ENCODE measurements at places on chromosomes 12 and 14.

GRCh38 chr12:119239040-119239439 is 60.3 kb downstream of the HSPB8 start:
- no peak for DNase-seq

GRCh38 chr14:101019990-101020710 is 116.6 kb upstream of the RTL1 start:
- DNase-seq = peak; percentile 11

GRCh38 chr12:131920157-131920508 is 8.9 kb upstream of the PUS1 start:
- no peak for DNase-seq

GRCh38 chr14:99155173-99156089 is 116.6 kb downstream of the BCL11B start:
- DNase-seq = no peak

DNA sequence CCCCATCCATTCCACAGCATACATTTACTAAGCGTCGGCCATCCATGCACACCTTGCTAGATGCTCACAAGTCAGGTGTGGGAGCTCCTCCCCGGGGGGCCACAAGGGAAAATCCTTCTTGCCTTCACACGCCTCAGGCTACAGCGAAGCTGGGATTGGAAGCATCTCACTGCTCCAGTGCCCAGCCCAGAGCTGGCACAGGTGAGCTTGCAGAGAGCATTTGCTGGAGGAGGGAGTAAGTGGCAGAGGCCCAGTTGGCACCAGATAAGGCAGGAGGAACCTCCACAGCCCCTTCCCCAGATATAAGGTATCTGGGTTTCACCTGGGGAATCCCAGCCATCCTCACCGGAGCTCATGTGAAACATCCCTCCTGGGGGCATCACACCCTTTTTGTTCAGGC is 1.8 kb downstream of the TRPV4 start:
- no peak for DNase-seq

DNA sequence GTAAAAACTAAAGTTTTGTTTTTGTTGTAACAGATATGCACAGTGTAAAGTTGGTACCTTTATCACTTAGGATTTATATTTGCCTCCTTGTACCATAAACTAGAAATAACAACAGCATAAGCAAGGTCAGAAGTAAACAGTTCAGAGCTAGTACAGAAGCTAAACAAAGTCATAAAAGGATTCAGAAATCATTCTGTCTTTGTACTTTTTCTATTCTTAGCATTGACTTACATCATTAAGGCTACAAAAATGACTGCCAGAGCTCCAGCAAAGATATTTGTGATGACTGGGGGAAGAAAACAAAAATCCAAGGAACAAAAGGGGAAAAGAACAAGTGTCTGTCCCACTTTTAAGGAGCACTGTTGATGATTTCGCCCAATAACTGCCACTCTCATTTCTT is 347.2 kb downstream of the CCDC91 start:
- no peak for DNase-seq

DNA sequence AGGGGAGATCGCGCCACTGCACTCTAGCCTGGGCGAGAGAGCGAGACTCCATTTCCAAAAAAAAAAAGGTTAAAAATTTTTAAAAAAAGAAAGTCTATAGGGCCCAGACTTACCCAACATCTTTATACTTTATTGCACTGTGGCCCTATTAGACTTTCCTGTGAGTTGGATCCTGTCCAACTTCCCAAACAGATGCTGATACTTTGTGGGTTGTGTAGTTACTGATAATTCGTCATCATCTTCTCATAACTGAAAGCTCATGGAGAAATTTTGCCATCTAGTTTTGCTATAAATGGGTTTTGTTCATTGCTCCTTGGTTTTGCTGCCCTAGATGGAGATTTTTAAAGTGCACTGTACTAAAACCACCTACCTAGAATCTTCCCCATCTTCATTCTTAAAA is 31.1 kb downstream of the APOBEC1 start:
- DNase-seq = no peak

DNA sequence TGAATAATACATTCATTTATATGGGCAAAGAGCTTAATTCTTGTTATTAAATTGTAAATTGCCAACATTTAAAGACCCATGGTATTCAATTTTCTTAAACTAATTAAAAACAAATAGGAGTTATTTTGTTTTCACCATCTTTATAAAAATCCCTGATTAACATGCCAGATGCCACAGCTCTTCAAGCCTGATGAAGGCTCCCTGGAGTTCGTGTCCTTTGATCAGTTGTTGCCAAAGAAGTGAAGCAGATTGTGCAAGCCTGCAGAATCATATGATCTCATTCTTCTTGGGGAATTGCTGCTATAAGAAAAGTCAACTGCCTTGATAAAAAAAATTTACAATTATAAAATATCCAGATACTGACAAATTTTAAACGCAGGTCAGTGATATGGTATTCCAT is 288.3 kb upstream of the PPFIA2 start:
- no peak for DNase-seq

- no peak for DNase-seq
Observed at GRCh38 chr12:108801736-108802100, 55.7 kb downstream of the SSH1 start.

GRCh38 chr12:3130057-3130830 is 53.1 kb downstream of the TSPAN9 start:
- no peak for DNase-seq

DNA sequence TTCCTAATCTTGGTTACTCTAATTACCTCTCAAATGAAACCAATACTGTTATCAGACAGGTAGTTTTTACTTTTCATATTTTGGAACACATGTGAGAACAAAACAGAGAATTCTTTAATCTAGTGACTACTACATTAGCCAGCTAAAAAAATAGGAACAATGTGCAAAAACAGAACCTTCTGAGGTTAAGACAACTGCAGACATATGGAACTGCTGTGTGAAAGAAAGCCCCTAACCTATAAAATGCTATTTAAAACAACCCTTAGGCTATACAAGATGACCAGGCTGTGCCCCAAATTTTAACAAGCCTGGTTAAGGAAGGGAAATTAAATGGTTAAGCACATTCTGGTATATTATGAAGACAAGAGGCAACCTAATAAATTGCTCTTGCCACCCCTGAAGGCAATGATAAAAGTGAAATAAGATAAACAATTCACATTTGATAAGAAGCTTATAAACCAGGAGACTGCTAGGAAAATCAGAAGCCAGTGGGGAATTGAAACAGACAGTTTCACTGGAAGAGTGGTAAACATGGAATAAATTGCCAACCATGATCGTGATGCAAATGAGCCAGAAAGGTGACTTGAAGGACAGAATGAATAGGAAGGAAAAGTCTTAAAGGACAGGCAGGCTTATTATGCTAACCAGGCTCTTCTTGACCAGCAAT is 7.4 kb downstream of the GTSF1 start:
- DNase-seq = no peak

GRCh38 chr12:107336695-107337094 is 243.3 kb upstream of the CRY1 start:
- DNase-seq = no peak

- no peak for DNase-seq
Observed at GRCh38 chr12:24701343-24701742, 247.6 kb downstream of the BCAT1 start.

GRCh38 chr12:46450279-46450748 is 77.7 kb upstream of the SLC38A2 start:
- DNase-seq = no peak

GRCh38 chr12:122891661-122892525 is 4.0 kb downstream of the VPS37B start:
- no peak for DNase-seq

DNA sequence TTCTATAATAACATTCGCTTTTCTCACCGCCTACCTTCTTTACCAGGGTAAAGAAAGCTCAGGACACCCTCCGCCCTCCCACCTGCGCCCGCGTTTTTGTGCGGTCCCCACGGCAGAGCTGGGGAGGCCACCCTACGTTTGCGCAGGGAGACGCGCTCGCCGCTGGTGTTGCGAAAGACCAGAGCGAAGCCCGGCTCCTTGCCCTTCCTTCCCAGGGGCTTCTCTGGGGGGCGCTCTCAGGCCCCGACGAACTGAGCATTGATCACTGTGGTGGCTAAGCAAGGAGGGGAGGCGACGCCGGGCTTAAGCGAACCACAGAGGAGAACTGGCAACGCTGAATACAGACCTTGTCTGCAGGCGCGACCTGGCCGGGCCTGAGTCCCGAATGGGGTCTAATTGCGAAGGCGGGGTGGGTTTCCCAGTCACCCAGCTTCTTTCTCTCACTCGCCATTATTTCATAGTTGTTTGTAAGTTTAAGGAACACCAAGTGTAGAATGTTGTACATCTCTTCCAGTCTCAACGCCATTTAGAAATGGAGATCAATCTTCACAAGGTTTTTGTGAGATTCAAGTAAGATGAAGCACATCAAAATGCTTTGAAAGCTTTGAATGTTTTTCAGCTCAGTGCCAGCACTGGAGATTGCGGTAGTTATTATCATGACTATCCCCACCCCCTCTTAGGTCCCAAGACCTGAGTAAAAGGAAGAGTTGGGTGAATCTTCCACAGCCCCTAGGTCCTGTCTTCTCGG is 1.7 kb upstream of the NKX2-1 start:
- no peak for DNase-seq

GRCh38 chr14:99541677-99542470 is 60.7 kb downstream of the CCNK start:
- no peak for DNase-seq

DNA sequence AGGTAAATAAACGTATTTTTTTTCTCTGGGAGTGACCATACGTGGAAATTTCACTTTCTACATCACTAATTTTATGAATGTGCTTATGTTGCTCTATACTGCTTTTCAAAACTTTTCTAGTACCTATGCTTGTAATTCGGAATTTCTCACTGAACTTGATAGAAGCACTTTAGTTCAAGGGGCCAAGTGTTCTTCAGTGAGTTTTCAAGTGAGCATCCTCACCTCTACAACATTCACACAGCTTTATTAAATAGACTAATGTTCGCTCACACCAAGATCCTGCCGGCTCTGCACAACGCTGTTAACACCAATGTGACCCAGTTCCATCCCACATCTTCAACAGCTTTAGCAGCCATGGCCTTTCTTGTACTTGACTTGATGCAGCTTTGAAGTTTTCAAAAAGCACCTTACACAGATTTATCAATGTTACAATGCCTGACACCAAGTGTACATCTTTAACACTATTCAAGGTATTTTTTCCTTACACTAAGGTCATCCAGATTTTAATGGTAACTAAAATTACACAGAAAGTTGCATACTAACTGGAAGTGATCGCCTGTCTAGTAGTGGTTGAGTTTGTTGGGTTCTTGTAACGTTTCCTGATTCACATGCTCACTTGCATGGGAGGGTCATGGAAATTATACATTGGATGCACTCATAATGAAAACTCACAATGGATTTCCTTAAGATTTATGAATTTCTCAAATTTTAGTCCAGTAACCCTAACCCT is 4.5 kb downstream of the UBC start:
- no peak for DNase-seq

- DNase-seq = no peak
Observed at GRCh38 chr12:41850046-41850445, 294.6 kb downstream of the GXYLT1 start.

All from activated T-cell treated with anti-CD3 and anti-CD28 coated beads, Interleukin-2, amount 50 U/mL, for 24 hours (primary cell).